ENCODE measurements at places on chromosomes 1 and 21.

GRCh38 chr1:31675161-31675560, 28.7 kb downstream of the COL16A1 start:
- no peak for DNase-seq

- no peak for DNase-seq
These were observed 60.4 kb downstream of the FYB2 start for GRCh38 chr1:56758794-56759193.

DNA sequence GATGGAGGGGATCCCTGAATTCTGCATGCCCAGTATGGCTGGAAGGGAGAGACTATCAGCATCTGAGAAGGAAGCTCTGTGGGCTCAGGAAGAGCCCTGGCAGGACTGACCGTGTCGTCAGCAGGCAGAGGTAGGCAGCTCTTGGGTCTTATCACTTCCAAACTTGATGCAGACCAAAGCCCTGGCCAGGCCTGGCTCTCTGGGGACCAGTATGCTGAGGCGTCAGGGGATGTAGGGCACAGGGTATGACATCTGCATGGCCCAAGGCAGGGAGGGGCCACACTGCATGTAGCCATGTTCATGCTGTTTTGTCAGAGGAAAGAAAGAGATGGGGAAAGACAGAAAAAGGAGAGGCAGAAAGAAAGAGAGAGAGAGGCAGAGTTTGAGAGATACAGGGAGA, 6.3 kb downstream of the FGR start:
- no peak for DNase-seq

DNA sequence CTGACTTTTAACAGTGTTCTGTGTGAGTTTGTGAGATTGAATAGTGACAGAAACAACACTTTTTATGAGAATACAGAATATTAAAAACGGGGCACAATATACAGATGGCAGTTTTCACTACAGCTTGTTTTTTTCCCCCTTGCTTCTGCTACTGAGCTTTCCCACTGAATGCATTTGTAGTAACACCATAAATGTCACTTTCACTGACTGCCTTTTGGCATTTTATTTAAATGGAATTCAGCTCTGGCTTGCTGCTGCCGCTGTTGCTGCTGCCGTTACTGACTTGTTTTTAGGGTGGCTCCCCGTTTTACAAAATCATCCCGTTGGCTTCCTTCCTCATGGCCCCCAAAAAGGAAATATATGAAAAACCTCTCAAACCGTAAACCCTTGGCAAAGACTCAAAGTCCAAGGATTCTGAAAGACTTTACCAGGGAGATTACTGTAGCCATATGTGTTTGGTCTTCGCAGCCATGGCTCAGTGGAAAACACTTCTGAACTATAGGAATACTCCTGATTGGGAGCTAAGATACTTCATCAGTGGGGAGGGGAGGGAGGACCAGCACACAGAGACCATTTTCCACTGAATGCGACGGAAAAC, 151.0 kb downstream of the NUF2 start:
- no peak for DNase-seq

GRCh38 chr1:243293941-243294722, 38.3 kb downstream of the SDCCAG8 start:
- no peak for DNase-seq

DNA sequence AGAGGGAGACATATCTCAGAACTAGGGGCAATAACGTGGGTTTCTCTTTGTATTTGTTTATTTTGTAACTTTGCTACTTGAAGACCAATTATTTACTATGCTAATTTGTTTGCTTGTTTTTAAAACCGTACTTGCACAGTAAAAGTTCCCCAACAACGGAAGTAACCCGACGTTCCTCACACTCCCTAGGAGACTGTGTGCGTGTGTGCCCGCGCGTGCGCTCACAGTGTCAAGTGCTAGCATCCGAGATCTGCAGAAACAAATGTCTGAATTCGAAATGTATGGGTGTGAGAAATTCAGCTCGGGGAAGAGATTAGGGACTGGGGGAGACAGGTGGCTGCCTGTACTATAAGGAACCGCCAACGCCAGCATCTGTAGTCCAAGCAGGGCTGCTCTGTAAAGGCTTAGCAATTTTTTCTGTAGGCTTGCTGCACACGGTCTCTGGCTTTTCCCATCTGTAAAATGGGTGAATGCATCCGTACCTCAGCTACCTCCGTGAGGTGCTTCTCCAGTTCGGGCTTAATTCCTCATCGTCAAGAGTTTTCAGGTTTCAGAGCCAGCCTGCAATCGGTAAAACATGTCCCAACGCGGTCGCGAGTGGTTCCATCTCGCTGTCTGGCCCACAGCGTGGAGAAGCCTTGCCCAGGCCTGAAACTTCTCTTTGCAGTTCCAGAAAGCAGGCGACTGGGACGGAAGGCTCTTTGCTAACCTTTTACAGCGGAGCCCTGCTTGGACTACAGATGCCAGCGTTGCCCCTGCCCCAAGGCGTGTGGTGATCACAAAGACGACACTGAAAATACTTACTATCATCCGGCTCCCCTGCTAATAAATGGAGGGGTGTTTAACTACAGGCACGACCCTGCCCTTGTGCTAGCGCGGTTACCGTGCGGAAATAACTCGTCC, 1.3 kb upstream of the OLIG2 start:
- no peak for DNase-seq

DNA sequence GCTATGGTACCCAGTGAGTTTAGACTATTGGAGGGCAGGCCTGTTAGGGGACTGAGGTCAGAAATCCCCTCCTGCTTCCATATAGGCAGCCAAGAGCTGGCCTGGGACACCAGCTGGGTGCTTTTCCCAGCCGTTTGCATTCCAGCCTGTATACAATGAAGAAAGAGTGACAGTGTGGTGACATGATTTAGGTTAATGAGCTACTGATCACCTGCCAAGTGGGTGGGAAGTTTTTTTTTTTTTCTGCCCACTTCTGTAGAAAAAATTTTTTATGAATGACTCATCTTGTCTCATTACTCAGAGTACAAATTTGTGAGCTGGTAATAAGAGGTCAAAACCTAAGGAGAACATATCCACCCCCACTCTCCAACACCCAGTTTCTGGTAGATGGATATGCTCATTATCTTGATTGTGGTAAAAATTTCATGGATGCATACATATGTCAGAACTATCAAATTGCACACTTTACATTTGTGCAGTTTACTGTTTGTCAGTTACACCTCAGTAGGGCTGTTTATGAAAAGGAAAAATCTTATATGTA, 16.4 kb upstream of the CGN start:
- no peak for DNase-seq

DNA sequence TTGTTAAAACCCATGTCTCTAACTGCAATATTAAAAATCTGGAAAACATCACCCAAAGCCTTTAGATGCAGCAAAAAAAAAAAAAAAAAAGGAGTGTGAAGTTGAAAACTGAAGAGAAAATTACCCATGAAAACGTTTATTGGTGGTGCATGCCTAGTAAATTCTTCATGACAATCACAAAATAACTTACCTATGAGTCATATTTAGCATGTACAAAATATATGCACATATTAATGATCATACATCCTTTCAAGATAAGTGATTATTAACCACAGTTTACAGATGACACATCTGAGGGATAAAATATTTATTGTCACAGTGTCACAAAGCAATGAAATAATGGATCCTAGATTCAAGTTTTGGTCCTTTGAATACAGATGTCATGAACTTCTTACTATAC, 505.2 kb upstream of the NR5A2 start:
- no peak for DNase-seq

DNA sequence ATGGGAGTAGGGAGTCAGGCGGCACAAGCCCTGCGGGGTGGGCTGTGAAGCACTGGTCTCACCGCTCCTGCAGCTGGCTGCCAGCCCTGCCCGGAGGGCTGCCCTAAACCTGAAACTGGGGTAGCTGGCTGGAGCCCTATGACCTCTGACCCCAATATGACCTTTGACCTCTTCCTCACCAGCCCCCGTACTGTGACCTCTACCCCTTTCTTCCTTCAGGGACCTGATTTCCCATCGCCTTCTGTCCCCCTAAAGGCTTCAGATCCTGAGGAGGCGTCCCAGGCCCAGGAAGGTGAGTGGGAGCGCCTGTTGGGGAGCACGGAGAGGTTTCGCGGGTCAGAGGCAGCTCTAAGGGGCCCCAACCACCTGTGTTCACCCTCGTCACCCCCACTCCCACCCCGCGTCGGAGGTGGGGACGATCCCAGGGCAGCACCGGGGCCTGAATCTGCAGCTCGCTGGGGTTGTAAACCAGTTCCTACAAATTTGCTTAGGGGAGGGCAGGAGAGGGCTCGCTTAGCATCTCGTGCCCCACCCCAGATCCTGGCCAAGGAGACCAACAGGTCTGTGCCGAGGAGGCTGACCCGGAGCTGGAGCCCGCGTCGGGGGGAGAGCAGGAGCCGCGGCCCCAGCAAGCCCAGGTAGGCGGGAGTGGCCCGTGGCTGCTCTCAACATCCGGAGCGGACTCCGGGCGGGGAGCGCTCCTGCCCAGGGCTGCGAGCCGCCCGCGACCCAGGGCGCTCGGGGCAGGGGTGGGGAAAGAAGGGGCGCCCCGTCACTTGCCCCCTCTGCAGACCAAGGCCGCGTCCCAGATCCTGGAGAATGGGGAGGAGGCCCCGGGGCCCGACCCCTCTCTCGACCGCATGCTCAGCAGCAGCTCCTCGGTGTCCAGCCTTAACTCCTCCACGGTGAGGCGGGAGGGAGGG, 7.3 kb downstream of the SYTL1 start:
- DNase-seq = peak; percentile 78

DNA sequence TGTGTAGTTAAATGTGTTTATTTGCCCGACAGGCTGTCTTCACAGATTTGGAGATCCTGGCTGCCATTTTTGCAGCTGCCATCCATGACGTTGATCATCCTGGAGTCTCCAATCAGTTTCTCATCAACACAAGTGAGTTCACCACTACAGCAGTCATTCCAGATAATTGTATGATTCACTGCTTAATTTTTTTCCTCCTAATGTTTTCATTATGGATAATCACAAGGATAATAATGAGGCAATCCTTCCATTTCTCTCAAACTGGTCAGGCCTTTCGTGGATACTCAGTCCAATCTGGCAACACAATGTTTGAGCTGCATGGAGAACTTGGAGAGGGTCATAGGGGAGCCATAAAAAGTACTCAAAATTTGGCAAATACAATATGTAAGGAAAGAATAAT, 168.3 kb upstream of the SGIP1 start:
- no peak for DNase-seq

GRCh38 chr1:191541758-191542157, 616.5 kb upstream of the RGS18 start:
- no peak for DNase-seq

DNA sequence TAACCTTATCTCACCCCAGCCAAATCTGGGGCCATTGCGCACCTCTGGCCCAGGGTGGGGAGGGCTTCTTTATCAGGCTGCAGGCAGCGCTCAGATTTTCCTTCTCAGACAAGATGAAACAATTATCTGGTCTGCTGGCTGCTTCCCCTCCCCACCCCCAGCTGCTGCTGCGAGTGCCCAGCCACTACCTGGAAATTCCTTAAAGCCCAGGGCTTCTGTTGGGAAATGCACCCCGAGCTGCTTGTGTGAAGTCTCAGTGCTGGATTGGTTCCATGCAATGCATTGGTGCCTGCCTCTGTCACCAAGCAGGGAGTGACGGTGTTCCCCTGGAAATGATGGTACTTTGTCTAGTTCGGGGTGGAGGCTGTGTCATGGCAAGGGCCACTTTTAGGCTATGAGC, 18.5 kb upstream of the ACTL8 start:
- no peak for DNase-seq

DNA sequence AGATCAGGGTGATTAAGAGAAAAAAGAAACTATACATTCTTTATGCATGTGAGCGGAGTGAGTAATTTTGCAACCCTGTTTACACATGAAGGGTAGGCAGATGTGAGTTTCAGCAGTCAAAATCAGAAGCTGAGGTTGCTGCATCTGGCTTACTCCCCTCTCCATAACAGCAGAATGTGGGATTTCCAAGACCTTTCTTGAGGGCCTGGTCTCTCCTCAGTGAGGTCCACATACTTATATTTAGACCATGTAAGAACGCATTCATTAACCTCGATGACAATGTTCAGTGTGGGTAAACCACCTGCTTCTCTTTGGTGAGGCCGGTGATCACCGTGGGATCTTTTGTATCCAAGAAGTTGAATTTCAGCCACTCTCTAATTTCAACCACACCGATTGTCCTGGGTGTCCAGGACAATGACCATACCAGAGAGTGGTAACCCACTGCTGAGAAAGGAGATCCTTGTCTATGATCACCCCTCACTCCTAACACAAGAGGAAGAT, 18.7 kb upstream of the RAP1A start:
- no peak for DNase-seq

- no peak for DNase-seq
These were observed 14.4 kb downstream of the MAP3K7CL start for GRCh38 chr21:29144736-29145353.

DNA sequence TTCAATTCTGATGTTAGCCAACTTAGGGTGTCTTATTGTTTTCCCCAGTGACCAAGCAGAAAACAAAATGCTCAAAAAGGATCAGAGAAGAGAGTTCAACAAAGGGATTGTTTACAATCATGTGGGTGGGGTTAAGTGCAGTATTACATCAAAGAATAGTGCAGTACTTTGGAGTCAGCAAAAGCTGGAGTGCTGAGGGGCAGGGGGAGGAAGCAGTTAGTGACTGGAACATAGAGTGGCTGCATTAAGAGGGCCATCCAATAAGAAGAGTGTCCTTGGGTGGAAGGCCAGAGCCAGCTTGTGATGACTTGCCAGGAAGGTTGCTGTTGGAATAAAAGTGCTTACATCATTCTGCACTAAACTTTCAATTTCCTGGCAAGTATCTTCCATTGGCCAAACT, 175.5 kb downstream of the CYYR1 start:
- no peak for DNase-seq

- DNase-seq = no peak
These were observed 83.9 kb upstream of the IPO9 start for GRCh38 chr1:201745023-201745422.

DNA sequence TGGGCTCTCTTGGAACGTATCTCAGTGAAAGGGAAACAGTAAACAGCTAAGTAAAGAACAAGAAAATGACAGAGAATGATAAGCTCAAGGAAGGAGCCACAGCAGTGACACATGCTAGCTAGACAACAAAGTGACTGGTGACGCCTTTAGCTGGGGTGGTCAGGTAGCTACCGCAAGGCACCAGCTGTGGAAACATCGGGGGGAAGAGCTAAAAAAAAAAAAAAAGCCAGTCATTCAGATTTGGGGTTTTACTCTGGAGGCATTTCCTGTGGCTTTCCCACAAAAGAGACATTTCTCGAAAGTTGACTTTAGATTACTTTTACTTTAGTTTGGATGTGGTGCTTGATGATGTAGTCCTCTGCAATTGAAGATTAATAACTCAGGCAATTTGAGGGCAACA, 2.1 kb downstream of the FHAD1 start:
- no peak for DNase-seq

- no peak for DNase-seq
These were observed 36.0 kb downstream of the KRTAP10-1 start for GRCh38 chr21:44503901-44504399.

Measured in NCI-H2107 (cell line).